Common myeloid progenitor, CD34-positive (primary cell): ENCODE measurements at places on chromosomes 1 and 21.

DNA sequence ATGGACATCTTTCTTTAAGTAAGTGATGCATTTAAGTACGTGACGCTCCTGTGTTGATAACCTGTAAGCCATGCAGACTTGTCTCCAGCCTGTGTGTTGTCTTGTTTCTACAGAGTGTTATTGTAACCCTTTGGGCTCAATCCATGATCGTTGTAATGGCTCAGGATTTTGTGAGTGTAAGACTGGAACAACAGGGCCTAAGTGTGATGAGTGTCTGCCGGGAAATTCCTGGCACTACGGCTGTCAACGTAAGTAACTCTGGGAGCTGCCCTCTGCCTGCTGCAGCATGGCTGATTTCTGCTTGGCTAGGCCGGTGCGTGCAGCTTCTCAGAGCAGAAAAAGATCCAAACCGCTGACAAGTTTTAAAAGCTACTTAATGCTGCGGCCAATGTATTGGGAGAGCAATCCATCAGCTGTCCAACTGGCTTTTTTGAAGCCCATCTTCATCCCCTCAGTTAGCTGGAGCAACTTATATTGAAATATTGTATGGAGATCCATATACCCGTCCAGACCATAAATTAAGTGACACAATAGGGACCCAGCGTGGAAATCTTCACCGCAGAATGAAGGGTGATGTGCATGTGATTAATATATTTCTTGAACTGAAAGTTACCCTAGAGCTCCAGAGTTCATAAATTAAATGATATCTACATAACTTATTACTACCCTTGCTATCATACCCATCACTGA, 295.9 kb downstream of the NTNG1 start:
- DNase-seq = no peak

DNA sequence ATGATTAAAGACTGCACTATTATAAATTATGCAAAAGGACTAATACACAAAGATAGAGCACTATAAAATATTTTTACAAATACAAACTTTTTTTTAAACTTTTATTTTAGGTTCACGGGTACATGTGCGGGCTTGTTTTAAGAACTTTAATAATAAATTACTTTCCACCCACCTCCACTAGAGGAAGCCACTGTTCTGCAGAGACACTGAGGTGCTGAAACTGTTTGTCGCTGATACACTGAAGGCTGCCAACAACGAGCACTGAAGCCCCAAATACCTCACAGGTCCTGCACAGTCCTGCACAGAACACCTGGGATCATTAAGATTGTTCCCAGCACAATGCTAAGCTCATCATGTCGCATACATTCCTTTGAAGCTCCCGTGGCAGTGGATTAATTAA, 19.9 kb downstream of the COA6 start:
- DNase-seq = no peak

GRCh38 chr1:186236921-186237320, 138.1 kb downstream of the TPR start:
- no peak for DNase-seq

DNA sequence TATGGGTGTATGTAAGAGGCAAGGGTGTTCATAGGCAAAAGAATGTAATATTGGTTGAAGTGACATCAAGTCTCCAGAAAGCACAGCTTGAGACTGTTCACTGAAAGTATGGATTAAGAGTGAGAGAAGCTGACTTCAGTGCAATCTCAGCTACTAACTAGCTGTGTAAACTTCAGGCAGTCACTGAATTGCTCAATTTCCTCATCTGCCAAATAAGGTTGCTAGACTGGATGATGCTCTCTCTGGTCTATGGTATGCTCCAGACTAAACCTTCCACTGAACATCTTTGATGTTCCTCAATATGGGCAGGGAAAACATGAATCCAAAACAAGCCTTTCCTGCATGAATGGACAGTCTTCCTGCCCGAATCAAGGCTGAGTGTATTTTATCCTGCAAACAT, 111.8 kb upstream of the USH2A start:
- DNase-seq = no peak

DNA sequence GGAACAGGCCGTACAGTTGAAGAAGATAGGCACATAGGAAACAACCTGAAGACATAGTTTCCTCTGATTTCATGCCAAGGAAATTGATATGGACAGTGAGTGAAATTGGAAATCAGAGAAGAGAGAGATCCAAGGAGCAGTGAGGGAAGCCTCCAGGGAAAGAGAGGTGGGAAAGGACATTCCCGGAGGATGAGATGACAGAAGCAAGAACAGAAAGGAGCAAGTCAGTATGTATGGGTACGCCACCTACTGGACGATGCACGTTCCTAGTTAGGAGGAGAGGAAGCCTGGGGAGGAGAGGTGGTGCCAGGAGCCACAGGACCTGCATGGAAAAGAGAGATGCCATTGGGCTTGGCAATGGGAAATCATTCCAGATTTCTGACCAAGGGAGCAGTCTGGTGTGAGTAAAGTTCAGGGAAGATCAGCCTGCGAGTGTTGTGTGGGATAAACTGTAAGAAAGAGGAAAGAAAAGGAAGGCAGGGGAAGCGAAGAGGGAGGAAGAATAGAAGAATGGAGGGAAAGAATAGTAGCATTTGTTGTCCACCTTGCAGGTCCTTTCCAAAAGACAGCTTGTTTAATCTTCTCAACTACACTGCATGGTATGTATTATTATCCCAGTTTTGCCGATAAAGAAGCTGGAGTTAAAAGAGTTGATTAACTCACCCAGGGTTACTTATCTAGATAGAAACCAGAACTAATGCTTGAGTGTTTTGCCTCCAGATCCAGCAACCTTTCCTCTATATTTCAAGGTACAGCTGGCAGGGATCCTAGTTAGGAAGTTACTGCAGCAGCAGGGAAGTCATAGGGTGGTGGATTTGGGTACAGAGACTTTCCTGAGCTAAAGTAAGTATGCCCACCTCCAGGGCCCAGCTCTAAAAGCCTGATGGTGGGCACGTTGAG, 27.4 kb downstream of the C1orf116 start:
- DNase-seq = peak; percentile 31

DNA sequence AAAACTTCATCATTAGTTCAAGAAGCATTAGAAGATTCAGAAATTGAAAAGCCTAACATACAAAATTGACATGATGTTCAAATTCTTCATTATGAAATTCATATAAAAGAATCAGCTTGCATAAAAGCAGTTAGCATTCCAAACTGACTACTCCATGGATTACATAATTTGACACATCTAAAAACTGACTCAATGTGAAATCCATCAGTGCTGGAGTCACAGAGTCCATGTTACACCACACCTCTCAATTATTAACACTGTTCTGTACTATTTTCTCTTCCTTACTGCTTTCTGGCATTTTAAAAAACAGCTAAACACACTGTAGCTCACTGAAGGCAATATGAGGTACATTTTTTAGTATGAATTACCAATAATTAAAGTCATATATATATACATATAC, 28.0 kb downstream of the ARHGAP29 start:
- DNase-seq = no peak

DNA sequence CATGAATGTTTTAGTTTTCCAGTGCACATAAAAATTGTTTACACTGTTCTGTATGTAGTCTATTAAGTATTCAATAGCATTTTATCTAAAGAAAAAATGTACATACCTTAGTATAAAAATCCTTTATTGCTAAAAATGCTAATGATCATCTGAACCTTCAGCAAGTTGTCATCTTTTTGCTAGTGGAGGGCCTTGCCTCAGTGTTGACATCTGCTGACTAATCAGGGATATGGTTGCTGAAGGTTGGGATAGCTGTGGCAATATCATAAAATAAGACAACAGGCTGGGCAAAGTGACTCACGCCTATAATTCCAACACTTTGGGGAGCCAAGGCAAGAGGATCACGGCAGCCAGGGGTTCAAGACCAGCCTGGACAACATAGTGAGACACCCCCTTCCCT, 9.0 kb downstream of the DYNLT5 start:
- no peak for DNase-seq

DNA sequence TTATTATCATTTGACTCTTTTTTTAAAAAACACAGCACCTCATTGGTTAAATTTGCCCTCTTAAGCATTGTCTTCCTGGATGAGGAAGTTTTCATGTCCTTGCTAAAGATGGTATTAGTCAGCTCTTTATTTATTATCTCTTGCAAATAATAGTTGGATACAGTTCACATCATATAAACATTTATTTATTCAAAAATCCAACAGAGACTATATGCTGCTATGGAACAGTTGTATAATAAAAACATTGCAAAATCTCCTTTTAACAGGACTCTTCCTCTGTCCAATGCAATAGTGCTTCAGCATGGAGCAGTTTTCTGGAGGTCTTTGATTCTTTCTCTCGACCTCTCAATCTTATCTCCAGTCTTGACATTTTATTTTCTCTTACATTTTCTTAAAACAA, 49.5 kb upstream of the VCAM1 start:
- DNase-seq = no peak

DNA sequence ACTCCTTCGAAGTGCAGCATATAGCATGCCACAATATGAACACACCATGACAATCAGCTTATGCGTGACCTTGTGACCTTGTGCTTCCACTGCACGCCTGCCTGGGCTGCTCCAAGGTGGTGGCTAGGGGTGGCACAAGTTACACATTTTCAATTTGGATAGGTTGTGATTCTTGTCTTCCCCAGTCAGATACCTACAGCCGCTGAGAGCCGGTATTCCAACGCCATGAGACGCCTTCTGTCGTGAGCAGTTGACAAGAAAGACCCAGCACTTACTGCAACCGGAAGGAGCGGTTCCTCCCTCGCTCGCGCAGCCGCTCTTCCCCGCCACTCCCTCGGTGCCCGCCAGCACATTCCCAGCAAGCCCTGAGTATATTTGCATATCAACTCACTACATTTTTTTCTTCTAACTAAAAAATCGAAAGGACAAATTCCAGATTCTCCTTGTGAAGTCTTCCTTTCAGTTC, 359 bp upstream of the RNU11 start:
- DNase-seq = peak; percentile 96

- DNase-seq = no peak
Observed at GRCh38 chr1:16094453-16095158, 21.2 kb upstream of the FAM131C start.

- no peak for DNase-seq
Observed at GRCh38 chr1:75097654-75098053, 36.5 kb upstream of the LHX8 start.

DNA sequence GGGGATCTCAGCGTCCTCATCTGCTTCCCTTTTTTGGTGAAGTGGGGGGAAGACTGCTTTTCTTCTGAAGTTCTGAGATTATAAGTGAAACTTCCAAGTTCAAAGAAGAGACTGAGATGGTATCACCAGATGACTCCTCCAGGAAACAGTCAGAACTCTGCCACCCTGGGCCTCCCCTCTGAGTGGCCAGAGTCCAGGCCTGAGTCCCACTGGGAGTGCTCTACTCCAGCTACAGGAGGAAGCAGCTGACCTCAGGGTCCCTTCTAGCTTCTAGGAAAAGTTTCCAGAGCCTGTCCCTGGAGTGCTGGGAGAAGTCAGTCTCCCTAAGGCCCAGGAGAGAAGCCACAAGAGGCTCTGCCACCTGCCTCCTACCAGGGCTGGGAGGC, 104.7 kb downstream of the CASZ1 start:
- DNase-seq = no peak

DNA sequence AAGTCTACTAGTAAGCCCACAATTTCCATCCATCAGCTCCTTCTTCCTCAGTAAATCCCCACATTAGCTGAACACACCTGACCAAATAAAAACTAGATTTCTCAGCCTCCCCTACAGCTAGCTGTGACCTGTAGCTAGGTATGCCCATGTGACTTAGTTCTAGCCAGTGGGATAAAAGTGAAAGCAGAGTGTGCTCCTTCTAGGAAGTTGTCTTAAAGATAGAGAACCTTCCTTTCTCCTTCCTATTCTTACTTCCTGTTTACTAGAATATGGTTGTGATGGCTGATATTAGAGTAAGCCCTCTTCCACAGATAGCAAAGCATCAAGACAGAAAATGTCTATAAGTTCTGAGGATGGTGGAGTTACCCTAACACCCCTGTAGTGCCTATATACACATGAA, 67.0 kb downstream of the PIK3R3 start:
- DNase-seq = peak; percentile 19

GRCh38 chr21:31497914-31498313, 153.9 kb upstream of the TIAM1 start:
- no peak for DNase-seq

GRCh38 chr1:59146651-59147358, 150.1 kb upstream of the FGGY start:
- peak; percentile 47 for DNase-seq

DNA sequence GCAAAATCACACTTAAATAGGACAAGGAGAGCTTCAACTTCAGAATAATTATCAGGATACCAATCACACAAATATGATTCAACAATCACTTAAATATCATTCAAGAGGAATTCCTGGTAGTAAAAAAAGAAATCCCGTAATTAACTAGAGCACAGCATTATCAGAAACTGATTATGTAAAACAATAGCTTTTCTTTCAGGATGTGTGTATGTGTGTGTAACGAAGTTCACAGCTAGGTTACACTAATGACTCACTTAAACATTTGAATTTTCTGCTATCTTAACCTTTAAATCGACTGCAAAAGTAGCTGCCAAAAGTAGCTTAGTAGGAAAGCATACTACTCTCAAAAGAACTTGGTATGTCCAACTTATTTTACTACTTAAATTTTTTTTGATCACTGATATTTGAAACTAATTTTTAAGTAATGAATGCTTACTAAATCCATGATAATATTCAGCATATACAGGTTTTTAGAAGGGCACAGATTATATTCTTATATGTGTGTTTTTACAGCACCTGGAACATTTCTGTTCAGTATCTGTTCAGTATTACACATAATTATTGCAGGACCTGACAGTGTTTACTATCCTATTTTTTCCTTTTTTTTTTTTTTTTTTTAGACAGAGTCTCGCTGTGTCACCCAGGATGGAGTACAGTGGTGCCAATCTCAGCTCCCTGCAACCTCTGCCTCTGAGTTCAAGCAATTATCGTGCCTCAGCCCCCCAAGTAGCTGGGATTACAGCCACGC, 4.2 kb downstream of the RERE start:
- no peak for DNase-seq
